Caco-2 (cell line): ENCODE measurements at places on chromosomes 12 and 14. TPM values are rescaled to one million over a fixed set of nuclear protein-coding genes. Genes with fewer than 3 reads are reported as not detected.

- H3K4me3 ChIP-seq, result no peak overlapping the region
- no peak for DNase-seq
- no peaks in the 10 kb centered on the region for H3K36me3 ChIP-seq
- H3K27ac ChIP-seq, result no peak overlapping the region
- no peaks in the 10 kb centered on the region for H3K27me3 ChIP-seq
Observed at GRCh38 chr14:28780843-28781820, 14.5 kb downstream of the FOXG1 start.

DNA sequence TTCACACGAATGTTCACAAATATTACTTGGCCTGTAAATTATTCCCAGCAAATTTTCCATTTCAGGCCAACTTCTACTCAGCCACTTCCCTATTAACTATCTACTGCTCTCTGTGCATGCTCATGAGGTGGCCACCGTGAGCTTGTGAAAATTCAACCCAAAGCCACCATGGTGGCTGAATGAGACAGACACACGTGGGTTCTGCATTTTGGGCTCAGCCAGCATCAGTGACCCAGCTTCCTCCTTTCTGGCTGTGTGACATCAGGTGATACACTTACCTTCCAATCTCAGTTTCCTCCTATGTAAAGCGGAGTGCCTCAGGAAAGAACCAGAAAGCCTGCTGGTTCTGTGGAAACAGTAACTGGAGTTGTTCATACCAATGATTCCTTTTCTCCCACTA, 175.8 kb downstream of the FOXN3 start:
- H3K4me1 ChIP-seq, result no peaks in the 10 kb centered on the region
- H3K36me3 ChIP-seq, result no peaks in the 10 kb centered on the region
- no peaks in the 10 kb centered on the region for H3K27me3 ChIP-seq

DNA sequence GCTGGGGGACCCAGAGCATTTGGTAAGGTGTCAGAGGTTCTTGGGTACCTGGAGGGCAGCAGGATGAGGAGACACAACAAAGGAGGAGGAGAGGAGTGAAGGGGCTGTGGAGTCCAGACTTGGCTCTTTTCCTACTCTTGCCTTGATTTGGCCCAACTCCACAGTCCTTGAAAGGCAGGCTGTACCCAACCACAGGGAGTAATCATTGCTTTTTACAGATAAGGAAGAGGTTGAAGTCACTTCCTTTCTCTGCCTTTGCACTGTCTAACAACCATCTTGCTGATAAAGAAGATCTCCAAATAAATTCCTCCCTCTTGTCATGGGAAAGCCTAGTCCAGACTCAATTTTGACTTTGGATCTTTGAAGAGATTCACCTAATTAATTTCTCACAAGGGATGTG, 226.8 kb upstream of the HMGA2 start:
- H3K27me3 ChIP-seq, result no peaks in the 10 kb centered on the region
- no peaks in the 10 kb centered on the region for H3K36me3 ChIP-seq
- no peaks in the 10 kb centered on the region for H3K4me1 ChIP-seq
- DNase-seq, result no peak
- no peak overlapping the region for H3K27ac ChIP-seq
- no peak overlapping the region for H3K4me3 ChIP-seq

DNA sequence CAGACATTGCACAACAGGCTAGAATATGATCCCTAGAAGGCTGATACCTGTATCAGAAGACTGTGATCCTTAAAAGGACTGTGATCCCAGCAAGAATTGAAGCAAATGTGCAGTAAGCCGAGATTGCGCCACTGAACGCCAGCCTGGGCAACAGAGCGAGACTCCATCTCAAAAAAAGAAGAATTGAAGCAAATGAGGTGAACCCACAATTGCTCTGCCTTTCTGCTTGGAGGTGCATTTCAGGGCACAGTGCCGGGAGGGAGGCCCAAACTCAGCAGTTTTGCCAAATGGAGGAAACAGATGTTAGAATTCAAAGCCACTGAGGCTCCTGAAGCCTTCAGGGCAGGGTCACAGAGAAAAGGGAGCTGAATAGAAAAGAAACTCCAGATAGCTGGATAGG, 61.1 kb upstream of the COCH start:
- H3K27ac ChIP-seq, result no peak overlapping the region
- H3K4me3 ChIP-seq, result no peak overlapping the region

DNA sequence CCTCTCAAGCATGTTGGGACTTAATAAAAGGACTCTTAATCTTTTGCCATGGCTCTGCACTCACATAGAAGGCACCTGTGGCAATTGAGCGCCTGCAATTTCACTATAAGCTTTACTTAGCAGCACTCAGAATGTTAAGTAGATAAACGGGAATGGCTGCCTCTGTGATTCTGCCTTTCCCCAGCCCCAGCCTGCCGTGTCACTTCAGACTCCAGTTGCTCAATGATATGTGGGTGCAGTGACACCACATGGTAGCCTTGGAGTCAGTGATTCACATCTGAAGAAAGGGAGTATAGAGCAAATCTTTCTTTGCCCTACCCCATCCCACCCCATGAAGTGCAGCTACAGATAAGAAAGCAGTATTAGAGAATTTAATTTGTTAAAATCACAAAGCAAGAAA, 96.1 kb downstream of the ZFC3H1 start:
- no peaks in the 10 kb centered on the region for H3K27me3 ChIP-seq
- peaks cover 4% of the 10 kb centered on the region; the same call in 1 of the 2 replicates for H3K4me1 ChIP-seq
- no peak overlapping the region for H3K27ac ChIP-seq

DNA sequence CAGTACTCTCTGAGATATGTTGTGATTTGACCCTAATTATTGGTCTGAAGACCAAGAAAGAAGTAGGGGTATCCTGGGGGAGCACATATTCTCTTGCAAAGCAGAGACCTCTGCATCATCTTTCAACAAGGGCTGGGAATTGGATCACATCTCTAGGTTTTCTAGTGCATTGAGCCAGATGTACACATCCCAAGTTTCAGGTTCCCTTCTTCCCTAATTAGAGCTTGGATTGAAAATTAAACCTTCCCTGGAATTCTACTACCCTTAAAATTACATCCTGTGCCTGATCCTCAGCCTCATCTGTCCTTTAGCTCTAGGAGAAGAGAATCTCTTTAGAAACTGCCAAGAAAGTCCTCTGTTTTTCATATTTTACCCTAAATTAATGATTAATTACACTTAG, 839.6 kb downstream of the SLC6A15 start:
- no peaks in the 10 kb centered on the region for H3K4me1 ChIP-seq
- H3K27me3 ChIP-seq, result no peaks in the 10 kb centered on the region
- DNase-seq, result no peak
- no peaks in the 10 kb centered on the region for H3K36me3 ChIP-seq
- H3K27ac ChIP-seq, result no peak overlapping the region
- H3K4me3 ChIP-seq, result no peak overlapping the region

DNA sequence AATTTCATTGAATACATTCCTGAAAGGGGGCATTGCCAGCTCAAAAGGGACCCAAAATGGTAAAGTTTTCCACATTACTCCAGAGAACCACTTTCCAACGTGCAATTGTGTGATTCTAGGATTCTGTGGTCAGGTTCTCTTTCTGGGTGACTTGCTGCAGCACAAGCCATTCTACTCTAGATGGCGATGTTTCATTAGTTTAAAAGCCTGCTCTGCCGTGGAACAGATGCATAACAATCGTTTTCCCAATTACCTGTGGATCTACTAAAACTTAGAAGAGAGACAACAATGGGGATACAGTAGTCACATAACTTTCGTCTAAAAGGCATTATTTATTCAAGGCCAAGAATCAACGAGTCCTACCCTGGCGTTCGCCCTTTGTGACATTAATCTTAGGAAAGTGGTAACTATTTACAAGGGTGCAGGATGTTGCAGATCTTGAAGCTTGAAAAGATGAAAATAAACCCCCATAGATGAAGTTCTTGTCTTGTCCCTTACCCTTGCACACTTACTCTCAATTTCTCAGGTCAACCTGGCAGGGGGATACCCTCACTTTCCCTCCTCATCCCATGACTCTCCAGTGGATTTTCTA, 400.9 kb downstream of the SNAPC1 start:
- no peak for DNase-seq
- no peaks in the 10 kb centered on the region for H3K36me3 ChIP-seq
- H3K27me3 ChIP-seq, result no peaks in the 10 kb centered on the region
- H3K4me3 ChIP-seq, result no peak overlapping the region
- H3K4me1 ChIP-seq, result no peaks in the 10 kb centered on the region

GRCh38 chr12:107053709-107054108, 39.6 kb downstream of the CRY1 start:
- DNase-seq, result no peak
- no peaks in the 10 kb centered on the region for H3K4me1 ChIP-seq
- H3K36me3 ChIP-seq, result no peaks in the 10 kb centered on the region
- H3K4me3 ChIP-seq, result no peak overlapping the region
- H3K27ac ChIP-seq, result no peak overlapping the region
- H3K27me3 ChIP-seq, result no peaks in the 10 kb centered on the region

GRCh38 chr14:66152747-66153146, 333.4 kb upstream of the CCDC196 start:
- H3K36me3 ChIP-seq, result no peaks in the 10 kb centered on the region
- no peak overlapping the region for H3K4me3 ChIP-seq

DNA sequence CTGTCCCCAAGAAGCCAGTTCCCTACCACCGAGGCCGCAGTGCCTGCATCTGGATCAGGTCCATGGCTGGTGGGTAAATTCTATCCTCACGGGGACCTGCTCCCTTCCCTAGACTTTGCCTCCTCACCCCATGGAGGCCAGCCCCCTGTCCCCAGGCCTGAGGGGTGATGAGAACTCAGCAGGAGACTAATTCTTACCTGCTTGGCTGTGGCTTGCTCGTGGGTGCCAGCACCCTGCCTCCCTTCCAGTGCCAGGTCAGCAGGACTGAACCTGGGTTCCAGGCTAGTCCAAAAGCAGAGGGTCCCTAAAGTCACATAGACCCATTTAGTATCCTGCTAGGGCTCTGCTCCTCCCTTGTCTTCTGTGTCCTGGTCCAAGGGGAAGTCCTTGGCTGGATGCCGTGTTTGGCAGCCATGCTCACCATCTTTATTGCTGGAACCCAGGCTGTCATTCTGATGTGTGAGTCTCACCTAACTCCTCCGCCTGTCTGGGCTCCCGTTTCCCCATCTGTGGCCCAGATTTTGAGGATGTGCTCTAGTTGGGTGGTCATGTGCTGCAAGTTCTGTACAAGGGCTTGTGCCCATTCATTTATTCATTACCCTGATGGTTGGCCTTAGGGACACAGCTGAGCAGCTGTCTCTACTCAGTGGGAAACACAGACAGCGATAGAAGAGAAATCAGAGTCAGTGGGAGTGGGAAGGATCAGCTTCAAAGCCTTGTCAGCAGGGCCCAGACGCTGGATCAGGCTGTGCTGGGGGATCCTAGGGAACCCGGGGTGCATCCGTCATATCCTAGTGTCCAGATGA, 949 bp downstream of the PLBD2 start:
- peak overlapping the region; percentile 14 for H3K27ac ChIP-seq
- DNase-seq, result no peak
- peaks cover 10% of the 10 kb centered on the region for H3K4me1 ChIP-seq
- no peaks in the 10 kb centered on the region for H3K27me3 ChIP-seq

GRCh38 chr14:77574446-77575115, 41.9 kb downstream of the SPTLC2 start:
- no peaks in the 10 kb centered on the region for H3K27me3 ChIP-seq
- no peak for DNase-seq
- no peak overlapping the region for H3K4me3 ChIP-seq
- H3K36me3 ChIP-seq, result no peaks in the 10 kb centered on the region
- H3K27ac ChIP-seq, result no peak overlapping the region

The TEAD4 gene
- 96.2 and 97.8 TPM in 2 replicates for total RNA-seq
